Activated CD4-positive, alpha-beta T cell treated with anti-CD3 and anti-CD28 coated beads, Interleukin-2, amount 50 U/mL, for 48 hours (primary cell): ENCODE measurements at places on chromosomes 3 and 15.

DNA sequence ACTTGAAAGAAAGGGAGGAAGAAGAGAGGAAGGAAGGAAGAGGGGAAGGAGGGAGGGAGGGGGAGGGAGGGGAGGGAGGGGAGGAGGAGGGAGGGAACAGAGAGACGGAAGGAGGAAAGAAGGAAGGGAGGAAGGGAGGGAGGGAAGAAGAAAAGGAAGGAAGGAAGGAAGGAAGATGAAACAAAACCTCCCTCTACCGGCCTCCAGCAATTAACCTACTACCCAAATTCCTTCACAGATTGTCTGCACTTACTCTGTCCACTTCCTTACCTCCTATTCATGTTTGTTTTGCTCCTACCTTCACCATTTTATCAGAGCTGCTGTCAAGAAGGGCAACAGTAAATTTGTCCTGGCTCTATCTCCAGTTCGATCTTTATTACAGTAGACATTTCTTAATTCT, 44.6 kb upstream of the BCL6 start:
- DNase-seq = no peak

DNA sequence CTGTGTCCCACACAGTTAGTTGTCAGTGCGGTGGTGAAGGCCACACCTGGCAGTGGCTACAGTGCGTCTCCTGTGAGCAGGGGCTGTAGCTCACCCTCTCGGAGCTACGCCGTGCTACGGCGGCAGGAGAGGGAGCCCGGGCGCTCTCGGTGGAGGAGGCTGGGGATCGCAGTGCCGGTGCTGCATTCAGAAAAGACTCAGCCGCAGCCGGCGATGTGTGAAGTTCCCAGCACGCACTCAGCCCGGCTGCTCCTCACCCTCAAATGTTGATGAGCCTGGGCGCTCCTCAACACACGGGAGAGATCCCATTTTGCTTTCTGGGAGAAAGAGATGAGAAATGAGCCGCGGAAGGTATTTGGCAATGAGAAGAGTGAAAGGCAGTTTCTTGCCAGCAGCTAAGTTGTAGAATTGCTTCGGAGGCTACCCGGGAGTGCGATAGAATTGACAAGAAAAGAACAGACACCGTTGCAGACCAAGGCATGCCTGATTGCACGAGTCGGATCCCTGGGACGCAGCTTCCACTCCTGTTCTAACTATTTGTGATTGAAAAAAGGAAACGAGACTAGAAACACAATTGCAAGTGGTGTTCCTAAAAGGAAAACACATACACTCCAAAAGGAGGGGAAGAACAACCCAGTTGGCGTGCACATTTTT, at the start of gene UNC13C:
Gene UNC13C, plus strand, starts transcription at position 189 of the 654 bp plus-strand sequence. CDS start 34,463 bp downstream, outside the sequence.
- DNase-seq = no peak

- no peak for DNase-seq
Observed at GRCh38 chr15:67801926-67802914, 23.1 kb upstream of the SKOR1 start.

- no peak for DNase-seq
Observed at GRCh38 chr3:29949940-29950616, 656.3 kb upstream of the TGFBR2 start.

DNA sequence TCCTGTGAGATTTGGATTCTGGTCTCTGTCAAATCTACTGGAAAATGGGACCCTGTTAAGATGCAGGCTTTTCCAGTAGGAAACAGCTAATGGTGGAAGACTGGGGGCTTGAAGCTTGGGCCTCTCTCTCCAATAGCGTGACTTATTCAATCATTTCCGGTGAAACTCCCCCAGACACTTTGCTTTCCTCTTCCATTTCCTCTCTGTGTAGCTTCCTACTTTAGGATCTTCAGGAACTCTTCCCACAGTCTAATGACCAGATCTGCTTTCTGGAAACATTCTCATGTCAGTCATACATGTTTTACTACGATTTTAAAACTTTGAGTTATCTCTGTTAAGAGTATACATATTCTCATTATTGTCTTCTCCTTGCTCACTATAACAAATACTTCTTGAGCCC, 28.0 kb upstream of the TPRG1 start:
- DNase-seq = no peak

GRCh38 chr3:9750556-9751411, 1.0 kb downstream of the OGG1 start:
- DNase-seq = peak; percentile 29

- no peak for DNase-seq
Observed at GRCh38 chr15:57019496-57020160, 101.2 kb downstream of the TCF12 start.

GRCh38 chr15:90647326-90647725, 69.8 kb upstream of the BLM start:
- DNase-seq = no peak

DNA sequence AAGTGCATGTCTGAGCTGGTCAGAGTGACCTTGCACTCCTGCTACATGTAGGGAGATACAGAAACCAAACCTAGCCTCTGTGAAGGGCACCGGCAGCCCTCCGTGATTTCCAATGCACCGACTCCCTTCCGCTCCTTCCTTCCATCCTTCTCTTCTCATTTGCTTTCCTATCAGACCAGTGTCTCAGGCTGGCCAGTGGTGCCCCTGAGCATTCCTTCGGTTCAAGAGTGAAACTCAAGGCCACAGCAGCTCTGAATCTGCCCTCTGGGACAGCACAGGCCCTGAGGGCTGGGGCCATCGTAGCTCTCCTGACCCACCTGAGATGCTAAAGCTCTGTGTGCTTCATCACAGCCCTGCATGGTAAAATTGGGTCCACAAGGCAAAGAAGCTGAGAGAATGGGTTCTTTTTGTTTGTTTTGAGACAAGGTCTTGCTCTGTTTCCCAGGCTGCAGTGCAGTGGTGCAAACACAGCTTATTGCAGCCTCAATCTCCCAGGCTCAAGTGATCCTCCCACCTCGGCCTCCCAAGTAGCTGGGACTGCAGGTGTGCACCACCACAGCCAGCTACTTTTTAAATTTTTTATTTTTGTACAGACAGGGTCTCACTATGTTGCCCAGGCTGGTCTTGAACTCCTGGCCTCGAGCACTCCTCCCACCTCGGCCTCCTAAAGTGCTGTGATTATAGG, 2.3 kb upstream of the BMF start:
- no peak for DNase-seq

DNA sequence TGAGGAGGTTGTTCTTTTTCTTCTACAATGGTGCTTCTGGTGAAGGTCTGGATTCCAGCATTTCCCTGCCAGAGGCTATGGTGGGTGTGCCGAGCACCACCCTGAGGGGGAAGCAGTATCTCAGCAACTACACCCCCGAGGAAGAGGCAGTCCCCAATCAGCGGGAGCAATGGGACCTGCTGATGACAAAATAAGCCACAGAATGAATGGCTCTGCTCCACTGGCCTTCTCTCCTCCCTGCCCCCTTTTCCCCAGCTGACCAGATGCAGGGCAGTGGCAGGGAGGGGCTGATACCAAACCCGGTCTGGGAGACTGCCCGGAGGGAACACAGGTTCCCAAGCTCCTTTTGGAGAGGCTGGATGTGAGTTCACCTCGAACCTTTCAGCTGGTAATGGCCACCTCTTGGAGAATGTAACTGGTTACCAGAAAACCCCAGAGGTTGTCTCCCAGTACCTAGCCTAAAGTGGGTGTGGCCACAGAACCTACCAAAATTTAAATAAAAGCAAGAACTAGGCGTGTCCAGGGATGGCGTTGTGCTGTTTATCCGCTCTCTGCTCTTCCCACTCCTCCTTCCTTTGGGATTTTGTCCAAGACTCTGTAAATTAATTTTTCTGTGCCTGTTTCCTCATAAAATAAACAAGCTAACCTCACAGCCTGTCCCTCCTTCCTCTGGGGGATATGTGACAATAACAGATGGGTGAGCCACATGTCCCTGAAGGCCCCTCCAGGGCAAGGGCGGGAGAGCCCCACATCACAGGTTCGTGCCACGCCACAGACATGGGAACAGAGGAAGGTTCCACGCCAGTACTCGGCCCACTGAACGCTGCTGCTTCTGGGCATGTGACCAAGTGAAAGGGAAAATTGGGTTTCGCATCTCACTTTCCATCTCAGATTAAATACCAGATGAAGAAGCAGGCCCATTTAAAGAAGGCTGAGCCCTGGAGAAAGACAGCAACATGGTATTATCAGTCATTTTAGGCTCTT, 35.1 kb upstream of the SPTBN5 start:
- peak; percentile 46 for DNase-seq

- no peak for DNase-seq
Observed at GRCh38 chr3:125317761-125318160, 57.4 kb downstream of the ZNF148 start.

GRCh38 chr3:101928890-101929289, 79.6 kb downstream of the NFKBIZ start:
- no peak for DNase-seq

GRCh38 chr3:14456794-14457193, 54.4 kb downstream of the SLC6A6 start:
- no peak for DNase-seq

DNA sequence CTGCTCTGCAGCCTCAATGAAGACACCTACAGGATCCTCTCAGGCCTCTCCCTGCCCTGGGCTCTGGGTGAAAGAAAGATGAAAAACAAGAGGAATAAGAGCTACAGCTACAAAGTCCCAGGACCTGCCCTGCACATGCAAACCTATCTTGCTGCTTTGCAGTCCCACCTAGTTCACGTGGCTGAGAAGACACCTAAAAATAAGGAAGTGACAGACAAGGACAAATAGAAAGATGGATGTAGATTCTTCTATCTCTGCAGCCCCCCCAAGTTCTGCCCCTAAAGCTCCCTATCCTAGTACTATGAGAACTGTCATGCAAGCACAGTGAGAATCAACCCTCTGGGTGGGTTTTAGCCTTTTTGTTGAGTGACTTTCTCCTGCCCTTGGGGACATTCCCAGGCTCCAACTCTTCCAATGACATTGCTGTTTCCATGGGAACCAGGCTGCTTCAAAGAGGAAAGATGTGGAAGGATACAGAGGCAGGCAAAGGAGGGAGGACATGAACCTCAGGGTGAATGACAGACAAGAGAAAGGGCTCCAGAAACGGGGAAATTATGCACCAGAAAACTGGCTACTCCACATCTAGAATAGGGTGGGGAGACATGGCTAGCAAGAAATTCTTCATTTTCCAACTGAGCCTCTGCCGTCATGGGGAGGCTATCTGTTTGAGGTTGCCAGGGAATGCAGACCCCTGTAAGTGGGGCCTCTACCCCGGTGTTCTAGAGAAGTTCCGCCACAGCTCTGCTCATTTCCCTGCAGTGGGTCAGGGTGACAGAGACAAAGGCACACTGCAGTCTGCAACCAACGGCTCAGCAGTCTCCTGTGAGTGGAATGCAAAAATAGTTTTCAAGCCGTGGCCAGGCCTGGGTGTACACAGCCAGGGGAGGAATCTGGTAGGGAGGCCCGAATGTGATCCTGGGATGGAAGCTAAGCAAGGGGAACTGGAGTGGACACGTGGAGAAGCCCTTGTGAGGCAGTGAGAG, 5.2 kb downstream of the CSPG5 start:
- no peak for DNase-seq

GRCh38 chr3:13268961-13269441, 151.1 kb downstream of the NUP210 start:
- no peak for DNase-seq

DNA sequence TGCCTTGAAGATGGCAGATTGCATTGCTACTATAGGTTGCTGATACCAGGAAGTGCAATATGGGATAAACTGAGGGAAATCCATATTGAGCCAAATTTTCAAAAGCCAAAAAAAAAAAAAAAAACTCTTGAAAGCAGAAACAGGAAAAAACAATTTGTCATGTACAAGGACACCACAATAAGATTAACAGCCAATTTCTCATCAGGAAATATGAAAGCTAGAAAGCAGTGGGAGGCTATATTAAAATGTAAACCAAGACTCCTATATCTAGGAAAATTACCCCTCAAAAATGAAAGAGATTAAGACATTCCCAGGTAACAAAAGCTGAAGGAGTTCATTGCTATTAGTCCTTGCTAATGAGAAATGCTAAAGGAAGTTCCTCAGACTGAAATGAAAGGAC, 462.8 kb upstream of the DPH6 start:
- DNase-seq = no peak

DNA sequence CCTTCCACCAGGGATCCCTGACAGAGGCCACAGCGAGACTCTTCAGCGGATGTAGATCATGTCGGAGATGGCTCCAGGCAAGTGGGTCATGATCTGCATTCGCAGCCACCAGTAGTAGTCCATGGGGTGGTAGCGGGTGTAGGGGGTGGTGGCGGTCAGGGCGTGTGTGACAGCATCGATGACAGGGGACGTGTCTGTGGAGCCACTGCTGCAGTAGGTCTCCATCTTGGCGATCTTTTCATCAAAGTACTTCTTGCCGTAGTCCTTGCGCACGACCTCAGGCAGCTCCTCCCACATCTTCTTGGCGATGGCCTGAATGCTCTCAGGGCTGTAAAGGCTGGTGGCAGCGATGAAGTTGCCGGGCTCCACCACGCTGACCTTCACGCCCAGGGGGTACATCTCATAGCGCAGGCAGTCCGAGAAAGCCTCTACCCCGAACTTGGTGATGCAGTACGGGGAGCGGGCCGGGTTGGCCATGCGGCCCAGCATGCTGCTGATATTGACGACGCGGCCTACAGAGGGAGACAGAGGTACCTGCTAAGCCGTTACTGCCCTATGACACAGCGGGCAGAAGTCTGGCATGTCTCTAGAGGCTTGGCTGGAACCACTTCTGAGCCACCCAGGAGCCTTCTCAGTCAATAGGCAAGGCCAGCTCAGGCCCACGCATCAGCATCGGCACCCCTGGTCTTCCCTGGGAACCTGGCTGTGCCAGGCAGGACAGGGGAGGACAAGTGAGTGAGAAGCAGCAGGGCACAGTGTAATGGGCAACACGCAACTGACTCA, 43.7 kb downstream of the BDH1 start:
- DNase-seq = no peak

- no peak for DNase-seq
Observed at GRCh38 chr3:131933665-131934064, 101.1 kb downstream of the CPNE4 start.

DNA sequence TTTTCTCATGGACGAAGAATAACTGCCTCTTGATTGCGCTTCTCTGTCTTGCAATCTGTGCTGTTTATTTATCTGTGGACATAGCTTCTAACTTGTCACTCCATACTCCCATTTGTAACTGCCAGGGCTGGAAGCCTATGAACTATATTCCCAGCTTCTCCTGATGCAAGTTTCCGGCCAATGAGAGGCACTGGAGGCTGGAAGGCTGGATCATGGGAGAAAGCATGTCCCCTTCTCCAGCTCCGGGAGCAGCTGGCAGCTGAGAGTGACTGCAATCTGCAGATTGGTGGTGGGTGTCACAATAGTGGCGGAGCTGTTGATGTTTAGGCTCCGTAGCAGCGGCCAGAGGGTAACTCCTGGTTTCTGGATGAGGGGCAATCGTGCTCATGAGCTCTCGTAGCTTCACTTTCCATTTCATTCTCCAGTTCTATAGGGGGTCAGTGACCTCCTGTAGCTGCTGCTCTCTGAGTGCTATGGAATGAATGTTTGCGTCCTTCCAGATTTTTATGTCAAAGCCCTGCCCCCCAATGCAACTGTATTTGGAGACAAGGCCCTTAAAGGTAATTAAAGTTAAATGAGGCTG, 35.7 kb upstream of the PCSK6 start:
- DNase-seq = no peak

DNA sequence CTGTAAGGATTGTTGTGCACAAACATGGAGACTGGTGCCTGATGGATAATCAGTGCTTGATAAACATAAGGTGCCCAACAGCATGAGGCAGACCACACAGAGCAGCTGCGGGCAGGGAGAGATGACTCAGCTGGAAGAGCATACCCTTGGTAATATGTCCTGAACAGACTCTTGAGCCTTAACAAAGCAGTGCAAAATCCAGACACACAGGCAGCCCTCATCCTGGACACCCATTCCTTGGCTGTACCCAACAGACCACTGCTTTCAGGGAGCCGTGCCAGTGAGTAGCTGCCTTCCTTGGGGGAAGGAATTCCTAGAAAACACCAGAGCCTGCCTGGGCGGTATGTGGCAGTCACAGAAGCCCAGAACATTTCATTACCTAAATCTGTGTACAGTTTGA, 156.2 kb downstream of the CLSTN2 start:
- DNase-seq = no peak
